ENCODE measurements at places on chromosomes 3 and 15.

DNA sequence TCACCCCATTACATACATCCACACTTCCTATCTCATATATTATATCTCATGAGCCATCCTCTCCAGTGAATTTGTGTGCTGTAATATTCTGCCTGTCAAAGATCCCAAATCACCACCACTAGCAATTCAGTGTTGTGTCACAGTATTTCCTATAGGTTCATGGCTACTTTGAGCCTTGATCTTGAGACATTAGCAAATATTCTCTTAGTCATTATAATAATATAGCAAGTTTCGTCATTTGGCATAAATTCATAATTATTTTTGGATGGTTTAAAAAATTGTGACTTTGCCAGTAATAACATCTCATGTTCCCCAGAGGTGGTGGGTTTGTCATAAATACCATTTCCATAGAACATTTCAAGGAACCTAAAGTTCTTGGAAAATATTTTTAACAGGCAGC, 47.7 kb downstream of the CMSS1 start:
- DNase-seq, result no peak

GRCh38 chr3:148600440-148600839, 97.3 kb upstream of the AGTR1 start:
- DNase-seq, result no peak

DNA sequence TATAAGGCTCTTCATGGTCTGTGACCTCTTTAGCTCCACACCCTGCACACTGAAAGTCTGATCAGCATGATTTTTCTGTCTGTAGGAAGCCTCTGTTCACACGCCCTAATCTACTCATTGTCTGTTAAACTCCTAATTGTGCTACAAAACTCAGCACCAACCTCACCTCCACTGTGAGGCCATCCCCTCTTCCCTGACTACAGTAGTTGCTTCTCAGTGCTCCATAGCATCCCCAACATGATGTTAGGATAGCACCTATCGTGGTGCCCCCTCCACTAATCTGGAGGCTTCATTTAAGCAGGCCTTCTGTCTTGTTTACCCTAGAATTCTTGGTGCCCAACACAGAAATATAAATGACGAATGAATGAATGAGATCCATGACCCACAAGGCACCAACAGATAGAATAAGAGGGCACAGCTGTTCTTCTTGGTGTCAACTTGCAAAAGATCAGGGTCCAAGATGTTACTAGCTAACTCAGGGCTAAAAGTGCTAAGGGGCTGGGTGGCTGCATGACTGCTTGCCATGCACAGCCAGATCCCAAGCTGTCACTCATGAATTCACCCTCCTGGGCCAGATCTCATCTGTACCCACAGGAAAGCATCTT, 55.2 kb upstream of the HEG1 start:
- DNase-seq, result no peak

- no peak for DNase-seq
Measured at GRCh38 chr3:134883697-134884385, 88.8 kb downstream of the EPHB1 start.

GRCh38 chr3:46717447-46718231, at the start of gene PRSS50:
Gene PRSS50 (minus strand): TSS chr3:46717869. CDS start chr3:46717824, 45 bp downstream.
- DNase-seq, result no peak

DNA sequence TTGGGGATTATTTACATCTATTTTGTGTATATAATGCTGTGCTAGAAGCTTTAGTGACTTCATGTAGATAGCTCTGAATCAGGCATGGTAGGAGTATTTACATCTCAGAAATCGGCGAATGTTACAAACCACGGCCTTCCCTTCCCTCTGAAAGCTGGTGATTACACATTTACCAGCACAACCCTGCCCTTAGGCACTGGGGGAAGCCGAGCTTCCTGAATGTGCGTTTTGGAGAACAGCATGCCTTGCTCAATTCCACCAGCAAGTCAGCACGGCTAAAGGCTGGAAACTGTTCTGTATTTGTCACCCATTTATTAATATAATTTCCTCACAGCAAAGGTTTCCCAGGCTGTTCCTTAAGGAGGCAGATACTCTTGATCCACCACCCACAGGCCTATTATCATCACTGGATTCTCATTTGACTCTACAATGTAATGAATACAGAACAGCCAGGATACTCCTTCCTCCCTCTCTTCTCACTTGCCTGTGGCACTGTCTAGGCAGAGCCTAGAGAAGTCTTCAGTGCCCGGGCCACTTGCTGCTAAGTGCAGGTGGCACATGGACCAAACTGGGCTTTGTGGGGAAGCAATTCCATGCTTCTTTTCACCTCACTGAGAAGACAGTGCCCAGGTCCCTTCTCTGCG, 55.2 kb upstream of the CACNA2D3 start:
- DNase-seq, result no peak

DNA sequence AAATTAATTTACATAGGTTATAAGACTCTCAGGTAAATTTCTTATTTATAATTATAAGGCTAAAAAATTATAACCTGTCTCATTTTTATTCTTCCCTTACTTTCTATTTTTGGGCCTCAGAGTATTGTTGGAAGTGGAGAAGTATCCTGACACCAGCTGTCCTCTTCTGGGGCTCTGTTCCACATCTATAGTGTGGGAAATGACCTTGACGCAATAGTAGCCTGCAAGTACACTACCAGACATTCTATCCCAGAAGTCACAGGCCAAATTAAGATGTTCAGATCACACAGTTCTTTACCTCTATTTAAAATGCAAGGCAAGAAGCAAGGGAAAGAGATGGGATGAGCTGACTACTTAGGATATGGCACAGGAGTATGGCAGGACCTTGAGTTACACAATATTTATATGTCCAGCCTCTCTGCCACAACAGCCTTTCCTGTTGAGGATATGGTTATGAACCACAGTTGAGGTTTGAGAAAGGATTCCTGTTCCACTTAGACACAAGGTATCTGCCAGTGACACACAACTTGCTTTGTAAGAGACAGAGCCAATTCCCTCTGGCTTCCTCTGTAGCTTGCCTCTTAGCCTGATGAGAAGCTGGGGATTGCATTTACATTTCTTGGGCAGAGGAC, 158.0 kb upstream of the IL12A start:
- peak; percentile 43 for DNase-seq

DNA sequence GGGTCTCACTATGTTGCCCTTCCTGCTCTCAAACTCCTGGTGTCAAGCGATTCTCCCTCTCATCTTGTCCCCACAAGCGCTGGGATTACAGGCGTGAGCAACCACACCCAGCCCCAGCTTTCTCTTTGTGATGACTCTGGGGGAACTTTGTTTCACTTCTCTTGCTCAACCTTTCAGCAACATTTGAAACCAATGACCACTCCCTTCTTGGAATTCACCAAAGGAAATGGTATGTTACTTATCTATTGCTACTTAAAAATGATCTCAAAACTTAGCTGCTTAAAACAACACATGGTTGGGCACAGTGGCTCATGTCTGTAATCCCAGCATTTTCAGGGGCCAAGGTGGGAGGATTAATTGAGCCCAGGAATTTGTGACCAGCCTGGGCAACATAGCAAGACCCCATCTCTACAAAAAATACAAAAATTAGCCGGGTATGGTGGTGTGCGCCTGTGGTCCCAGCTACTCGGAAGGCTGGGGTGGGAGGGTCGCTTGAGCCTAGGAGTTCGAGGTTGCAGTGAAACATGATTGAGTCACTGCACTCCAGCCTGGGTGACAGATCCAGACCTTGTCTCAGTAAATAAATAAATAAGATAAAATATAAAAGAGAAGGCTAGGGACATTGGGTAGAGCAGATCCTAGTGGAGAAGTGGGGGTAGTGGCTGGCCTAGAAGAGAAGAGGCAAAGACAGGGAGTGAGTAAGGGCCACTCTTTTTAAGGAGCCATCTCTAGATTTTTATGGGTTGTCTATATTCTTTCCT, 10.3 kb upstream of the COPG1 start:
- no peak for DNase-seq

GRCh38 chr3:124941771-124942170, 7.2 kb upstream of the MUC13 start:
- no peak for DNase-seq

- DNase-seq, result no peak
Measured at GRCh38 chr3:23356169-23356568, 153.0 kb downstream of the UBE2E2 start.

GRCh38 chr15:89412905-89413411, 78.3 kb upstream of the POLG start:
- peak; percentile 60 for DNase-seq

DNA sequence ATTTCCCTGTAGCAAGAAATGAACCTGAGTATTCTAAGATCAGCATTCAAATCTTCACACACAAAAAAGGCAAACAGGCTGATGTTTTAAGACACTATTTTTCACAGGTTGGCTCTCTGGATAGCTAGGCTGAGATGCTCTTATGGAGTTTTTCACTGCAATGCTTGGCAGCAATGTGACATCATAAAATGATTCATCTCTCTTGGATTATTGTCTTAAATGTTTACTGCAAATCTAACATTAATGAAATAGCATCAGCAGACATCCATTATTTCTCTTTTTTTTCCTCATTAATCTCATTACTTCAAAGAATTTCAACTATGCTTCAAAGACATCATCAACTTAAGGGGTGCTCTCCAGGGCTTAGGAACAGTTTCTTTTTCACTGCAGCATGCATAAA, 23.6 kb upstream of the SSUH2 start:
- no peak for DNase-seq

GRCh38 chr15:101391981-101392640, 97.1 kb upstream of the SNRPA1 start:
- DNase-seq, result no peak

DNA sequence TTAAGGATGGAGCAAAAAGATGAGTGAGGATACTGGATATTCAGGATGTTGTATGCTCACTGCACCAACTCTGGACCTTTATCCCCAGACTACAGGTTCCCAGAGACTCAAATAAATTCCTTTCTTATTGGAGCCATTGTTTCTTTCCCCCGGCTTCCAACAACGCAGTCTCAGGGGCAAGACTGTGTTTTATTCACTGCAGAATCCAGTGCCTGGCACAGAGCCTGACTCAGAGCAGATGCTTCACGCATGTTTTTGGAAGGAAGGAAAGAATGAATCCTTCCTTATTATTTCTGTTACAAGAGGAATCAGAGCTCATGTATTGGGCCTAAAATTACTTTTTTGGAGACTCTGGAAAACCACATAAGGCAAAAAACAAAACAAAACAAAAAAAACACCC, 96.0 kb upstream of the VGLL4 start:
- no peak for DNase-seq

DNA sequence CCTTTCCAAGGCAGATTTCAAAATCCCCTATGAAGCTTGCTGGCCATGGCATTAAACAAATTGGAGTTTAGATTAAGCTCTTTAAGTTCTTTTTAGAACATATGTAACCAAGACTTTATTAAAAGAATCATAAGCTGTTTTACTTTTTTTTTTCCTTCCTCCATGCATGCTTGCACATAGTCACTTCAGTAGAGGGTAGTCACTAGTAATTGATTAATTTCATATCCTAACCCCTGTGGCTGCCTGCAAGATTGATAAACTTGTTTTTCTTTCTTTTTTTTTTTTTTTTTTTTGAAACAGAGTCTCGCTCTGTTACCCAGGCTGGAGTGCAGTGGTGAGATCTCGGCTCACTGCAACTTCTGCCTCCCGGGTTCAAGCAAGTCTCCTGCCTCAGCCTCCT, 33.3 kb upstream of the ZKSCAN7 start:
- no peak for DNase-seq

DNA sequence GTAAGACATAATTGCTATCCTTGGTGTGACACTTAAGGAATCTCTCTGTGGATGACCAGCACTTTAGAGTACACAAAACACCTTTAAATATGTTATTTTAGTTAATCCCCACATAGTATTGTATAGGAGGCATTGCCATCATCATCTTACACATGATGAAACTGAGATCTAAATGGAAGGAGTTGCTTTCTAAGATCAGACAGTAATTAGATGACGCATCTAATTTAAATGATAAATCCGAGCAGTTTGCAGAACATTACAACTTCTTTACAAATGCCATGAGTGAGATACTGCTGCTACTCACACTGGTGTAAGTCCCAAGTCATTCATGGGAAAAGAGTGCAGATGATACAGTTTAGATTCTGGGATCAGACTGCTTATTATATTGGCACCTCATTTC, 431.9 kb downstream of the MFSD1 start:
- DNase-seq, result no peak

- no peak for DNase-seq
Measured at GRCh38 chr3:23928524-23928923, 11.6 kb downstream of the RPL15 start.

- DNase-seq, result no peak
Measured at GRCh38 chr3:78969483-78969882, 798.3 kb downstream of the ROBO1 start.

DNA sequence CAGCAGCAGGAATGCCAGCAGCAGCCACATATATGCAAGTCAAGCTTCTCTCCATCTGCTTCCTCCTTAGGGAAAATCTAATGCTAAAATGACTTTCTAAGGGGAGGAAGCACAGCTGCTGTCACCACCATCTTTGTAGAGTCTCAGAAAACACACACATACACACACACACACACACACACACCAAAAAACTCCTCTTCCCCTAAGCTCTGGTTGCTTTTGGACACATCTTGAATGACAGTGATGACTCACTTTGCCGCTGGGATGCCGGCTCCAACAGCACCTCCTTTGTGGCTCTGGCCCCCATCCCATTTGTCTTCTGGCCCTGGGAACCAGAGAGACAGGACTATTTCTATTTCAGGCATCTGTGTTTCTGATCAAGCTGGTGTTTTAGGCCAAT, 124.8 kb upstream of the GOLIM4 start:
- DNase-seq, result no peak

DNA sequence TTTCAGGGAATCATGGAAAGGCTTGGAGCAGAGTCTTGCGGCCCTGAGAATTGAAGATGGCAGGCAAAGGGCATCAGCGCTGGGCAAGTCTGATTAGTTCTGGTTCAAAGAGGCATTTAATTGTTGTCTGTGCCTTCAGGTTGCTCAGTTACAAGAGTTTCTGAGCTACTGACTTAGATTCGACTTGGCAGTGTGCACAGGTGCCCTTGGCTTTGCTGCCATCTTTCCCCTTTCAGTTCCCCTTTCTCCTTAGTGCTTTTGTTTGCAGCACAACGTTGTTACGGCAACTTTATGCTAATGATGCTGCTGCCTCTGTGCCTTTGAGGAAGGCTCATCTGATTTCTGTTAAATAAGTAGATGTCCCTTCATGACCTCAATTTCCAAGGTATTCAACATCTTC, 12.5 kb downstream of the P2RY14 start:
- peak; percentile 48 for DNase-seq

DNA sequence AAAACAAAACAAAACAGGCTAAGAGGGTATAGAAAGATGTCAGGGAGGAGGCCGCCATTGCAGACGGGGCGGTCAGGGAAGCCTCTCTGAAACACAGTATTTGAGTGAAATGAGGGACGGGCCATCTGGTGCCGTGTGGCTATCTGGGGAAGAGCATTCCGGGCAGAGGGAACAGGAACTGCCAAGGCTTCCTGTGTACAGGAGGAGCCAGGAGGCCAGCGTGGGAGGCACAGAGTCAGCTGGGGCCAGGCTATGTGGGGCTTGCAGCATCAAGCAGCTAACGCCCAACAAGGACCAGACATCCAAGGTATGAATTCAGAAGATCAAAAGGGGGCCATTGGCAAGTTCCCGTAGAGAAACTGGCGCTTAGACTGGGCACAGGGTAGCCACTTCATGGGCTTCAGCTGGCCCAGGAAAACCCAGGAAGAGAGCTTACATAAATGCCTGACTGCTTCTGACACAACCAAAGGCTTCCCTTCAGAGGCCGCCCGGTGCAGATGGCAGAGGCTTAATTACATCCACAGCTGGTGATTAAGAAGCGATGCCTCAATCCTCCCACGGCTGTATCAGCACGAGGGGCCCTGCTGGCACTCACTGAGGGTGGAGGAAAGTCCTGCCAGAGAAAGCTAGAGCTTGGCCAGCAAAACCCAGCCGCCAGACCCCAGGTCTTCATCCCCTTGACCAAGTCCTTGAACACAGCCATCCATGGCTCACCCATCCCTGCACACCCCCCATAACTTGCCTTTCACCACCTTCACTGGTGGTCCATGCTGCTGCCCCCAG, 144.9 kb downstream of the MEGF11 start:
- DNase-seq, result no peak
